CD4-positive, alpha-beta T cell treated with Interleukin-4 for 4 hours (primary cell): ENCODE measurements at places on chromosomes 1 and 21.

DNA sequence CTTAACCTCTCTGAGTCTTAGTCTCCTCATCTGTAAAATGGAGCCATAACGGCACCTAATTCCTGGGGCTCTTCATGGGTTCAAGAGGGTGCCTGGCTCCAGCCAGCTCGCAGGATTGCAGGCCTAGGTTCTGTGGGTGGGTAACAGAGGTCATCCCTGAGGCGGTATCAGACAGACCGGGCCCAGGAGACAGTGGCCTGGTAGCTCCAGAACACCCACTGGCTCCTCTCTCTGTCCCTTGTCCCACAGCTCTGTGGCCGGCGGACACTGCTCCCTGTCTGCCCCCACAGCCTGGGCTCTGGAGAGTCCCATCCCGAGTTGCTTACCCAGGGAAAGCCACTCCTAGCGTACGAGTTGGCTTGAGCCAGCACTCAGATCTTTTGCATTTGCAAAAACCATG lies 150.3 kb downstream of the PEX14 start:
- DNase-seq, result no peak

DNA sequence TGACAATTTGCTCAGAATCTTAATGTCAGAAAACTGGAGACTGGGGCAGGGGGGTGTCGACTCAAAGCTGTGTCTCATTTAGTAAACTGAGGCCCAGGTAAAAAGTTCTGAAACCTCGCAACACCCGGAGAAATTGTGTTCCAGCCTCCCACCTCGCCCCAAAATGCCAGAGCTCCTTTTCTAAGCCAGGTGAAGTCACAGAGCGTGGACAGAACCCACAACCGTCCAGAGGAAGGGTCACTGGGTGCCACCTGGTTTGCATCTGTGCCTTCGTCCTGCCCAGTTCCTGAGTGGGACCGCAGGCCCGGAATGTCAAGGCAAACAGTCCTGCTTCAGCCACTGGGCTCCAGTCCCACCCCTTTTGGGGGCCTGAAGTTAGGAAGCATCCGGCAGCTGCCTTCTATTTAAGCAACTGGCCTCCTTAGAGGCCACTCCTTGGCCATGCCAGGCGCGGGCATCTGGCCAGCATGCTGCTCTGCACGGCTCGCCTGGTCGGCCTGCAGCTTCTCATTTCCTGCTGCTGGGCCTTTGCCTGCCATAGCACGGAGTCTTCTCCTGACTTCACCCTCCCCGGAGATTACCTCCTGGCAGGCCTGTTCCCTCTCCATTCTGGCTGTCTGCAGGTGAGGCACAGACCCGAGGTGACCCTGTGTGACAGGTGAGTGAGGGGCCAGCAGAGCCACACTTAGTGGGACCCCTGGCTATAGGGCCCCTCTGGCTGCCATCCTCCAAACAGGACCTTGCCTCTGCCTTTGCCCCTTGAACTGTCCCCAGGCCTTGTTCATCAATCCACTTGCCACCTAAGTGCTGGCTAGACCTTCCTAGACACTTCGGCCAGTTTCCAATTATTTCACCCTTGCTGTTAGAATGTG lies at the start of gene TAS1R1:
Gene TAS1R1, plus strand, starts transcription at position 401 of the 872 bp plus-strand sequence. Its CDS starts 67 bp downstream, at position 468.
- DNase-seq, result no peak

DNA sequence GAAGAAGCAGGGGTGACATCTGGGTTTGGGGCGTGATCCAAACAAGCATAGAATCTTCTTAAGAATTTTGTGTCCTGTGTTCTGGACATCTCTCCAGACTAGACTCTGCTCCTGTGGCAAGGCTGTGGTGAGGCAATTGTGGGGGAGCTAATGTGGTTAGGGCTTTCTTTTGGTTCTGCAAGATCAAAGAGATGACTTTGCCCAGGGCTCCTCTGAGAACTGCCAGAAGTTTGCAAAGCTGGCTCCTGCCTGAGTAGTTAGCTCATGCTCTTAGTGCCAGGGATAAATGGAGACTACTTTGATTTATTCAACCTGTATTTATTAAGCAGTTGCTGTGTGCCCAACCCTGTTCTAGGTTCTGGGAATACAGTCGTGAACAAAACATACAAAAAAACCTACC lies 34.0 kb upstream of the CRNN start:
- no peak for DNase-seq

GRCh38 chr1:30183895-30184294 lies 539.5 kb downstream of the MATN1 start:
- DNase-seq, result no peak

- DNase-seq, result no peak
Measured at GRCh38 chr1:44524655-44525500, 119.8 kb downstream of the RNF220 start.

DNA sequence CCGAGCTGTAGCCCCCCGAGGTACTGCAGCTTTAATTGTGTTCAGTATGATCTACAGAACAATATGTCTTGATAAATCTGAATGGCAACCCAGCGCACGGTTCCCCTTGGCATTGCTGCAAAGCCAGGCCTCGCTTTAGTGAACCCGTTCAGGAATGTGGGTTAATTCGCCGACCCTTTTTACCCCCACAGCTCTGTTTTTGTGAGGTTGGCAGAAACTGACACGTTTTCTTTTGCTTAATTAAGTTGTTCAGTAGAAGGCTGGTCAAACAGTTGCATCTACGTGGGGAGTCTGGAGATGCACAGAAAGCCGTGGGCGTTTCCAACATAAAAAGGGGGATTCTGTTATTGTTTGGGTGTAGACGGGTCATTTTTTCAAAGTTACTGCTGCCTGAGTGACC lies 43.2 kb downstream of the OLIG1 start:
- no peak for DNase-seq

DNA sequence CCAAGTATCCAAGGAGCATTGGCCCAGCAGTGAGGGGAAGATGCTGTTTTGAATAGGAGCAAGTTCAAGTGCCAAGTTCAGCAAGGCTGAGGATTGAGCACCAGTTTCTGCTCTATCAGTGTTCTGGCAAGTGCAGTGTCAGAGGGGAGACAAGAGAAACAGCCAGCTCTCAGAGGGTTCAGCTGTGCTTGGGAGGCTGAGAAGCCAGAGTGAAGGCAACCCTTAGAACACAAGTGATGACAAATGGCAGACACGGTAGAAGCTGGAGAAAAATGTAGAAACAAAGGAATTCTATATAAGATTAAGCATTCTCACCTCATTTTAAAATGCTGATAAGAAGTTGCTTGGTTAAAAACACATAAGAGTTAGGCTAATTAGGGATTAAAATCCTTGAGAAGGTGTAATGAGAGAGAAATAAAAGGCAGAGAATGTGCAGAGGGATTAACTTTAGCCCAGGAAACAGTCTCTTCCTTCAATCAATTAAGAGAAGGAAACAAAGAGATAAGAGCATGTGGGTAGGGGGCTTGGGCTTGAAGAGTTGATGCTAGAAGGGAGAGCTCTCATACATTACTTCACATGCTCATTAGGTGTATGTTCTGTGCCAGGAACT lies 475.4 kb downstream of the AJAP1 start:
- DNase-seq, result no peak

DNA sequence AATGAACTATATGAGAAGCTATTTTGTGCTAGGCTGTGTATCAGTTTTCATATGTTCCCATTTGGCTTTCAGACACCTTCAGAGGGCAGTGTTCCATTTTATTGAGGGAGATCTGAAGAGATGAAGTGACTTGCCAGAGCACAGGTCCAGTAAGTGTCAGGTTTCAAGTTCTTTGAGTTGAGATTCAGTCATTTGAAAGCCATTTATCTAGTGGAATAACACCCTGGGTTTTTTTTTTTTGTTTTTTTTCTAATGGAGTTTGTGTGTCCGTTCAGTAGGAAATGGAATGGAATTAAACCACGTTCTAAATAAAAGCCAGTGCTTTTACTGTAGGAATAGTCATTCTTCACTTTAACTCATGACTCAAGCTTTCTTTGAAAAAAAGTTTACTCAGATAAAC lies 652.9 kb upstream of the USP24 start:
- DNase-seq, result no peak

- DNase-seq, result no peak
Measured at GRCh38 chr1:42399315-42400100, 18.9 kb downstream of the RIMKLA start.

DNA sequence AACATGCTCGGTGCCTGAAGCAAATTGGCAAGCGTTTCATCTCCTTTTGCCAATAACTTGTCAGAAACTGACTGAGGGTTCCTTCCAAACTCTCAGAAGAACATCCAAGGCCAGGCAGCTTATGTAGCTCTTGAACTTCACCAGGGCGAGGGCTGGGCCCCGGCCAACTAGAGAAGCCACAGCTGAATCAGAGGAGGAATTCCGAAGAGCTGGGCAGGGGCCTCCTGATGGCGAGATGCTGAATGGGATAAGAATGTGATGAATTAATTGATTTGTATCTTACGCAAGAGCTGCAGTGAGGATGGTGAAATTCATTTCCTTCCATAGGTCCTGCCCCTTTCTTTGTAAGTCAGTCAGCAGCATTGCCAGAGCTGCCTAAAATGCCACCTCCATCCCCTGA lies 345.8 kb downstream of the KIF26B start:
- DNase-seq, result no peak

GRCh38 chr1:83620016-83620415 lies 378.9 kb downstream of the TTLL7 start:
- DNase-seq, result no peak

DNA sequence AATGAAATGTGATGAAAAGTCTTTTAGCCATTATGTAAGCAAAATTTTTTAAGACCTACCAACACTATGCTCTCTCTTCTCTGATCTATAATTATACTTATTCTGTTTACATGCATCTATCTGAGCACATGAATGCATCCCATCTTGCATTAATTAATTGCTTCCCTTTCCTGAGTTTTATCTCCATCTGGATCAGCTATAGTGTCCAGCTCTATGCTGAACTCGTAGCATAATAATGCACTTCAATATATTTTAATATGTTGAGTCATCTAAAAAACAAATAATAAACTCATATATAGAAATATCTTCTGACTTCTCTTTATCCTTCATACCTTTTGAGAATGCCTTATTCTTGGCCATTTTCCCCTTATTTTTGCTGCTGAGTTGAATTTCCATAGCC lies 1097.8 kb downstream of the TTLL7 start:
- DNase-seq, result no peak

GRCh38 chr1:210189426-210189825 lies 43.2 kb upstream of the SERTAD4 start:
- DNase-seq, result no peak

DNA sequence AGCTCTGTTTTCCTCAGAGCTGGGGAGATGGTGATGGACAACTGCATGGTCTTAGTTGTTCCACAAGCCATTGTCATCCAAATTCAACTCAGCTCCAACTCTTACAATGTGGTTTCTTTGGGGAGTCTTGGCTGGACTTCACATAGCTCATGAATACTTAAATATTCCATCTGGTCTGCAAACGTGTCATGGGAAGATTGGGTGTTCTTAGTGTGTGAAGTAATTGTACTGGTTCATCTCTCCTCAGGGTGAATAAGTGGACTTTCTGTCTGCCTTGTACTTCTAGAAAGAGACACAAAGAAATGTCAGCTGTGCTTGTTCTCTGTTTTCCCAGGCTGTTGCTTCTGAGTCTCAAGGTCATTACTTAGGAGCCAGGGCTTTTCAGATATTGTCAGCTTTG lies 106.6 kb downstream of the VPS13D start:
- DNase-seq, result no peak

- no peak for DNase-seq
Measured at GRCh38 chr1:231731268-231731667, 104.7 kb downstream of the DISC1 start.

DNA sequence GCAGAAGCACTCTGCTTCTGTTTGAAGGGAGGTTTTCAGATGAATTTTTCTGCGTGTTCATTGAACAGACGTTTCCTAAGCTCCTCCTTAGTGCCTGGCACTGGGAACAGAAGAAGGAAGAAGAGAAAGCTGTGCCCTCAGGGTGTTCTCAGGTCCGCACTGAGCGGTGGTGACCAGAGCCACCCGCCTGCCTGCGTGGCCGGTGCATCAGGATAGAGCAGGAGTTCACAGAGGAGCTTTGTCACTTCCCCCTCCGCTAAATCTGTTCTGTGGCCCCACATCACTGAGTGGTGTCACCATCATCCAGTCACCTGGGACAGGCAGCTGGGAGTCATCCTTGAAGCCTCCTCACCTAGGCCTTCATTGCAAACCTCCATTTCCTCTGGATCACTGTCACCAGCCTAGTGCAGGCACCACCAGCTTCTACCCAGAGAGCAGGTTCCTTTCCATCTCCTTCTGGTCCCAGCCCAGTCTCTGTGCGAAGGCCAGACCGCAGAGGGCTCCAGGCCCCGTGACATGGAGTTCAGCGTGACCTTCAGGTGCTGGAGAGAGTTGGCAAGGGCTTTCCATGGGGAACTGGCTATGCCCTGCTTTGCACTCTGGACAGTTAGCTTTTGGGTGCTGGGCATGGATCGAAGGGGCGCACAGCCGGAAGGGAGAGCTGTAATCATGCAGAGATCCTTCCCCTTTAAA lies 21.7 kb downstream of the PARK7 start:
- DNase-seq, result no peak

GRCh38 chr1:110235834-110236682 lies 25.9 kb downstream of the KCNC4 start:
- DNase-seq, result no peak

DNA sequence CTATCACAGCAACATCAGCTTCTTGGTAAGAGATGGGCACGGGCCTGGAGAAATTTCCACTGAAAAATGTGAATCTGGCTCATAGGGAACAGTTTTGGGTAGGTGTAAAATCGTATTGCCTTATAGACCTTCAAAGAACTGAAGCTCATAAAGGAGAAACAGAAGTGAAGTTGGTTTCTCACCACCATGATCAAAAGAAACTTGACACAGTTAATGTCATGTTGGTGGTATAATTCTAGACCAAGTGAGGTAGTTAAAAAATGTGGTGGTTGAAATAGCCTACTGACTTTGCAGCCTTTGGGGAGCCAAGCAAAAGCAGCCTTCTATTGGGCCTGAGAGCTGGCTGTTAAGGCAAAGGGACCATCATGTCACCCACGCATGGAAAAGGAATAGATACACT lies 8.9 kb downstream of the CD1D start:
- DNase-seq, result no peak

DNA sequence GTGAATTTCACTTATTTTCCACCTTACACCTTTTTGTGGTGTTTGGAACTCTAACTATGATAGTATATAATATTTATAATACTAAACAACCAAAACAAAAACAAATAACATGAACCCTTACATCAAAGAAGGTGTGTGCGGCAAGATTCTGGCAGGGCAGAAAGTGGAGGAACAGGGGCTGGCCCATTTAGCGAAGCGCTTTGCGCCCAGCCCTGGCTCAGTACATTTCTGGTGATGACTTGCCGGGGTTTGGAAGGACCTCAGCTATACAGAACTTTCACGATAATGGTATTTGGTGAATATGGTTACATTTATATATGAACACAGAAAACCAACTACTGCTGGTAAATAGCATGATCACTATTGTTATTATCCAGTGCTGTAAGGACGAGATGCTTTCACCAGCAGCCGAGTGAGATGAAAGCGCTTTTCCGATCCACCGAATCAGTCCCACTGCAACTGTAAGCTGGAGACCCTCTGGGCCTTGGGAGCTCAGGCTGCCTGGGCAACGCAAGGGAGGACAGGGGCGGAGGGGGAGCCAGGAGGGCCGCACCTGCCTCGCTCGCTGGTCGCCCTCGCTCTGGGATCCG lies 63.9 kb downstream of the CD247 start:
- no peak for DNase-seq
